ENCODE measurements at places on chromosomes 4 and X. TPM values are rescaled to one million over a fixed set of nuclear protein-coding genes. Genes with fewer than 3 reads are reported as not detected.

XAGE5 gene
- not detected for total RNA-seq

PLAC8 gene
- total RNA-seq = 0.66 TPM

ARHGAP10 gene
- 16.7 TPM for total RNA-seq

TMPRSS11B gene
- total RNA-seq = not detected

SLC34A2 gene
- not detected for total RNA-seq

NDP gene
- total RNA-seq = not detected

MUC7 gene
- not detected for total RNA-seq

BEX3 gene
- 252 TPM for total RNA-seq

IL1RAPL2 gene
- not detected for total RNA-seq

IL3RA gene
- total RNA-seq = 0.30 TPM

KDR gene
- total RNA-seq = not detected

AFM gene
- total RNA-seq = not detected

DGAT2L6 gene
- not detected for total RNA-seq

ATP1B4 gene
- total RNA-seq = not detected

TLR10 gene
- 0.05 TPM for total RNA-seq

HTRA3 gene
- 14.4 TPM for total RNA-seq

UGT2B11 gene
- total RNA-seq = 0.11 TPM

NLGN3 gene
- total RNA-seq = 1.0 TPM

DMRTC1B gene
- not detected for total RNA-seq

INTU gene
- 2.3 TPM for total RNA-seq

SLC4A4 gene
- 2.8 TPM for total RNA-seq

CLTRN gene
- total RNA-seq = 0.75 TPM

ATRX gene
- 23.9 TPM for total RNA-seq

MAGEE2 gene
- not detected for total RNA-seq

COL25A1 gene
- not detected for total RNA-seq

CSAG2 gene
- total RNA-seq = not detected

DCAF8L1 gene
- not detected for total RNA-seq

CWH43 gene
- not detected for total RNA-seq

CFAP47 gene
- not detected for total RNA-seq

PARM1 gene
- total RNA-seq = 0.65 TPM

ETDA gene
- not detected for total RNA-seq

All from A549 treated with RU486 at 1 μM for 4 hours (cell line).